ENCODE measurements at places on chromosomes 6 and 20.
A peak's percentile ranks its signal among the peaks of the same experiment; 100 is the strongest.

GRCh38 chr6:135667691-135668455 is 170.3 kb upstream of the AHI1 start:
- peak; percentile 64 for DNase-seq

GRCh38 chr6:20717743-20718142 is 183.5 kb downstream of the CDKAL1 start:
- no peak for DNase-seq

DNA sequence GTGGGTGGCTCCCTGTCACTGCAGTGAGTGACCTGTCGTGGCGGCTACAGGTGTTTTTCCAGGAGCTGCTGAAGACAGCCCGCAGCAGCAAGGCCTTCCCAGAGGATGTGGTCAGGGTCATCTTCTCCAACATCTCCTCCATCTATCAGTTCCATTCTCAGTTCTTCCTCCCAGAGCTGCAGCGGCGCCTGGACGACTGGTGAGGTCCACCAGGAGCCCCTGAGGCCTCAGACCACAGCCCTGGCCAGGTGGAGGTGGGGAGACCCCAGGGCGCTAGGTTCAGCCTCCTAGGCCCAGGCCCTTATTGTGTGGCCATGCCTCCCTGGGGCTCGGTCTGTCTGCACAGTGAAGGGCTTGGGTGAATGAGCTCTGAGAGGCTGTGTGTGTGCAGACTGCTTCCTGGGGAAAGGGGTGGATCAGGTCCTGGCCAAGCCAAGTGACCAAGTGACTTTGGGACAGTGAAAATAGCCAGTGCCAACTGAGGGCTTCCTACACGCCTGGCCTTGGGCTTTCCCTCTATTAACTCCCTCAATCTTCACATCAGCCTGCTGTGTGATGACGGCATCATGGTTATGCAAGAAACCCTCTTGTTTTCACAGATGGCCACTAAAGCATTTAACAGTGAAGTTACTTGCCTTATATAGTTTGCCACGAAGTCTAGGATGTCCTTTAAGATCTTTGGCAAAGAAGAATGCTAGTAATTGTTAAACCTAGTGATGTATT is 6.4 kb downstream of the FGD2 start:
- peak; percentile 68 for DNase-seq

DNA sequence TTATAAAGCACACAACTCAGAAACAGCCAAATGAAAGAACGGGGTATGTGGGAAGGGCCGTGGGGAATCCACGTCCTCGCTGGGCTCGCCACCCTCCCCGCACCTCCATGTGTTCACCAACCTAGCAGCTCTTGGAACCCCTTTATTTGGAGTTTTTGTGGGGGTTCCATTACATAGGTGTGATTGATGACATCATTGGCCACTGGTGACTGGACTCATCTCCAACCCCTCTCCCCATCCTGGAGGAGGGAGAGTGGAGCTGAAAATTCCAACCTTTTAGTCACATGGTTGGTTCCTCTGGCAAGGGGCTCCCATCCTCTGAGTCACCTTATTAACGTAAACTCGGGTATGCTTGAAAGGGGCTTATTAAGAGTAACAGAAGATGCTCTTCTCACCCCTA is 592.0 kb upstream of the FLRT3 start:
- DNase-seq = no peak

DNA sequence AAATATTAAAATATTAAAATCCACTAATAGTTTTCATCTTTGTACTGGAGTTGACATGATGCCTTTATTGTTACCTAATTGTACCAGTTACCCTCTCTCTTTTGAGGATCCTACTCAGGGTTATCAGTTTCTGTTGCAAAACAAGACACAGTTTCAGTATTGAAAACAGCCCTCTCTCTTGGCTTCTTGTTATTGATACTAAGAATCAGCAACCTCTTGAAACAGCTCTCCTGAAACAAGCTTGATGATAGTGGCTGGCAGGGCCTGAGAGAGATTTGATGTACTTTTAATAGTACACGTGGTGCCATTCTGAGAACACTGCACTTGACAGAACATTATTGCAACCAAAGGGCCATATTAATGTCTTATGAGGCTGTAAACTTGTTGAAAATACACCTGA is 64.9 kb upstream of the MEI4 start:
- no peak for DNase-seq

GRCh38 chr6:125104425-125104824 is 49.1 kb upstream of the TPD52L1 start:
- DNase-seq = peak; percentile 74

DNA sequence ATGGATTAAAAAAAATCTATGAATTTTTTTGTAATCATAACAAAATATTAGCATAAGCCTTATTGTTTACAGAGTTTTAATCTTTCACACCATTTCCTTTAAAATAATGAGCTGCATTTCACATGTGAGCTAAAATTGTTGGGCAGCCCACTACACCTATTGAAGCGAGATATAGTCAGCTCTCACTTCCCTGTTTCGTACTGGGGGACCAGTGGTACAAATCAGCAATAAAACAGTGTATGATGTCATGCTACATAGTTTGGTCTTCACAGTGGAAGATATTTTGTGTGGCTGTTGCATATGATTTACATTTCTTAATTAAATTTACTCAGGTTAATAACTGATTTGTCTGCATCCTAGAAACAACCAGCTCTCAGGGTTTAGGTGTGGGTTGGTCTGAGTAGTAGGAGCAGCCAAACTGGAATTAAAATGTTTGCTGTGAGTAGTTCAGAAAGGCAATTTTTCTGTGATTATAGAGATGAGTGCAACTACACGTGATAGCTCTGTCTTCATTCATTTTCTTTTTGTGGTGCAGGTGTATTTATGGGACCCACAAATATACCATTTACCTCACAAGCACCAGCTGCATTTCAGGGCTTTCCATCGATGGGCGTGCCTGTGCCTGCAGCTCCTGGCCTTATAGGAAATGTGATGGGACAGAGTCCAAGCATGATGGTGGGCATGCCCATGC is 99.3 kb downstream of the B3GAT2 start:
- DNase-seq = no peak

- no peak for DNase-seq
Measured at GRCh38 chr20:20628314-20628713, 84.1 kb downstream of the RALGAPA2 start.

GRCh38 chr6:46490425-46491200 is 636 bp downstream of the RCAN2 start:
- DNase-seq = peak; percentile 6

DNA sequence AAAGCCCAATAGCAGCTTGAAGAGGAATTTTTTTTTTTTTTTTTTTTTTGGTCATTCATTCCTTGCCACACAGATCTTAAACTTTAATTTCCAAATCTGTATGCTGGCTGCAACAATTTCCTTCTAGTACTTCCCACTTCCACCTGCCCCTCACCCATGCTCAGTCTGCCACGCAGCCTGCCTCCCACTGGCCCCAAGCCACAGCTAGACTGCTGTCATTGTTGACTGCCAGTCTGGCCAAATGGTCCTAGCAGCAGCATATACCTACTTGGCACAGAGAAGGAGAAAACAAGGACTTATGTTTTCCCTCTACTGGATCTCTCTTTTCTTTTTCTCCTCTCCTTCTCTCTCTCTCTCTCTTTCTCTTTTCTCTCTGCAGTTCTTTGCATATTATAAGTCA is 118.3 kb upstream of the HEY2 start:
- DNase-seq = no peak
